ENCODE measurements at places on chromosomes 6 and 20.

GRCh38 chr20:44963325-44964215, 2.7 kb upstream of the STK4 start:
- no peak for DNase-seq

DNA sequence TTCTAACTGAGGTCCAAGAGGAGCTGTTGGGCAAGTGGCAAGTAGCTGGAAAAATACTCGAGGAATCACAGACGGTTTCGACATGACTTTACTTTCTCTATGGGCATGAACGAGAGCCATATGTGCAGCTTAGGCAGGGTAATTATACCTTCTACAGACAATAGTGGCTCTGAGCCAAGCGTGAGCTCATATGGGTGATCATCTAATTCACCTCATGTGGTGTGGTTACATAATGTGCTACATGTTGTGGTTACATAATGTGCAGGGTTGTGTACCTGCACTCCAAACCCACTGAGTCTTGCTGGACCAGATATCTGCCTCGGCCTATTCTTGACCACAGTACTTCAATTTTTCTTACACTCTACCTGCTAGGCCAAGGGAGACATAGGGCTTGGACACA, 771.7 kb upstream of the EYS start:
- no peak for DNase-seq

DNA sequence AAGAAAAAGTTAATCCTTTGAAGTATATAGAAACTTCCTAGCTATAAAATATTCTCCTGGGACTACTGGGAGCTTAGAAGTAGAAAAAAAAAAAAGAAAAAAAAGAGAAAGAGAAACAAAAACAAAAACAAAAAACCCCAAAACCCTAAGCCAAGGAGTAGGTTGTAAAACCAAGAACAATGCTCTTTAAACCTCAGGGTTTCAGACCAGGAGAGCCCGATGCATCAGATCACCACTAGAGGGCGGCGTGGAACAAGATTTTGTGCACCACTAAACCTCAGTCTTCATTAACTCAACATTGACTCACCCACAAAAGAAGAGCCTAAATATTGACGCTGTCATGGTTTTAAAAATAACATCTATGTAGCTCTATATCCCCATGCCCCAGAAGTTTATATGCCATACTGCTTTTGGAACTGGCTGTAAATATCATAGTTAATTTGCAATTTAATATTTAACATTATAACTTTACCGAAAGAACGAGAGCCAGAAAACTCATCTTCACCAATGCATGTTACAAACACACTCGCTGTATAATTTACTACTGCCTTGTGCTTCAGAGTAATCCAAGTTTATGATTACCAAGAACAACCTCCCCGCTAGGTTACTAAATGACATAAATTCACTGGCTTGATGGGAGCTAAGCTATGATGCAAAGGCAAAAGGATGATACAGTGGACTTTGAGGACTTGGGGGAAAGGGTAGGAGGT, 19.2 kb downstream of the MCUR1 start:
- DNase-seq: peak; percentile 37

DNA sequence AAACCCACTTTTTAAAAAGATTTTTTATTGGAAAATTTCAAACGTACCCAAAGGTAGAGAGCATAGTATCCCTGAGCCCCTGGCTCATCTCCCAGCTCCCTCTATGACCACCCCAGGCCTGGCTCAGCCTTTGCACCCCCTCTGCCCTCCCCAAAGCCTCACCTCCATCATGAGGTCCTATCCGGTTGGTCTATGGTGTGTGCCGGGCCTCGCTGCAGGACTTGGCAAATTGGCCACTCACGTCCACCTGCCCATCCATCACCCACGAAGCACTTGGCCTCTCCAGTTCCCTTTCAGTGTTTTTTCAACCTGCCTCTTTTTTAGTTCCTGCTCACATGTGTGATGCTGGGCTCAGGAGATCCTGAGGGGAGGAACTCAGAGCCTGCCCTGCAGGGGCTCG, 147.4 kb downstream of the CDH4 start:
- no peak for DNase-seq

- no peak for DNase-seq
Measured at GRCh38 chr6:62528894-62529526, 243.0 kb upstream of the KHDRBS2 start.

DNA sequence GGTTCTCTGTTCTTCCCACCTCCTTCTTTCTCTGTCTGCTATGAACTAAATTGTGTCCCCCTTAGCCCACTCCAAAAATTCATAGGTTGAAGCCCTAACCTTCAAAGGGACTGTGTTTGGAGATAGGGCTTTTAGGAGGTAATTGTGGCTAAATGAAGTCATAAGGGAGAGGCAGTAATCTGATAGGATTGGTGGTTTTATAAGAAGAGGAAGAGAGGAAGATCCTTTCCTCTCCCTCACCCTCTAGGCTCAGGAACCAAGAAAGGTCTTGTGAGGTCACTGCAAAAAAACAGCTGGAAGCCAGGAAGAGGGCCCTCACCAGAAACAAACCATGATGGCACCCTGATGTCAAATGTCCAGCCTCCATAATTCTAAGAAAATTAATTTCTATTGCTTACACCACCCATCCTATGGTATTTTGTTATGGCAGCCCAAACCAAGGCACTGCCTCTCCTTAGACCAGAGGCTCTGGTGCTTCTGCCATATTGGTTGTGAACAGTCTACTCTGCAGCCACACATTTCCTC, 135.1 kb upstream of the COL21A1 start:
- DNase-seq: no peak
